ENCODE measurements at places on chromosomes 2 and 18.

- DNase-seq: no peak
Measured at GRCh38 chr2:174600349-174600748, 2.7 kb upstream of the WIPF1 start.

DNA sequence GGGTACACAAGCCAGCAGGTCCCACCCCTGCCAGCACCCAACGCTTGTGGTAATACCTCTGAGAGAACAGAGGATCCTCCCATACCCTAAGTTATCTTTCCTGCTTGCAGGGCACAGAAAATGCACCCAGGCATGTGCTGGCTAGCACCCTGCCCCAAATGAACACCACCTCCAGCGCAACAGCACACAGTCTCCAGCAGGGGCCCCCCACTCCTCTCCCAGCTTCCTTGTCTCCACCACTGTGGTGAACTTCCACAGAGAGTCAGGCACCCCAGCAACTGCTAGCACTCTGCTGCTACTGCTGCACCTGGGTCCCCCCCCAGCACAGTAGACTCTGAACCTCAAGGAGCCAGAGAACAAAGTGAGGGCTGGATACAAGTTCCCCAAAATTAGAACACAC, 216.8 kb upstream of the CNTNAP5 start:
- DNase-seq: no peak

- DNase-seq: no peak
Measured at GRCh38 chr2:170812710-170813600, 3.7 kb upstream of the GAD1 start.

- peak; percentile 38 for DNase-seq
Measured at GRCh38 chr2:231189571-231190495, 8.6 kb upstream of the ARMC9 start.

Measured in right renal pelvis (tissue), 4 donors.